NCI-H1048 (cell line): ENCODE measurements at places on chromosomes 11 and 22.

DNA sequence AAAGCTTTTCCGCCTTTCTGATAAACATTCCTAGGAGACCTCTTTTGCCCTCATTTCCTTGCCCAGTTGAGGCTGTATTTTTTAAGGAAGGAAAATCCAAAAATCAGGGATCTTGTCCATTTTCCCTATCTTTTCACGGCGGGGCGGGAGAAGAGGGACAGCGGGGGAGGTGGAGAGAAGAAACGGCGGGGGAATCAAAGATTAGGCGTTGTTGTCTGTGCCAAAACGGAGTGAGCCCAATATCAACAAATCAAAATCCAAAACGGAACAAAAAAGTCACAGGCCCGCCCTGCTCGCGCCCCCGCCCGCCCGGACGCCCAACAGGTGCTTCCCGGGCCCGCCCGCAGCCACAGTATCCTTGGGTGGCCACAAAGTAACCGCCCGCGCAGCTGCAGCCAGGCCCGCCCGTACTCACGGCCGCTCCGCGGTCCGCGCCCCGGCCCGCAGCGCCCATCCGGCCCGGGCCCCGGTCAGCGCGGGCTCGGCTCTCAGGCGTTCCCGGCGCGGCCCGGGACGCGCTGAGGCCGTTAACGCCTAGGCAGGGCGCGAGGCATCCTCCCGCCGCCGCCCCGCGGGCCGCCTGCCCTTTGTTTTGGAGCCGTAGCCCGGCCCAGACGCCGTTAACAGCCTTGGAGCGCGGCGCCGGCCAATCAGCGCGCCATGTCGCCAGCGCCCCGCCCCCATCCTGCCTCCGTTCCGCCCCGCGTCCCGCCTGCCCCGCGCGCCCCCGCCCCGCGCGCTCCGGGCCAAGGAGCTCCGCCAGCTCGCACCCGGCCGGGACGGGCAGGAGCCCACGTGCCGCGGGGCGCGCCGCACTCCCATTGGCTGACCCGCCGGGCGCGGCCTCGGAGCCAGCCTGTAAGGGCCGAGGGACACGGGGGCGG, at the start of gene YPEL1:
Gene YPEL1 (minus strand): TSS at position 595 of the 884 bp plus-strand sequence. CDS start 25,050 bp downstream, outside the sequence.
- peak; percentile 95 for DNase-seq

DNA sequence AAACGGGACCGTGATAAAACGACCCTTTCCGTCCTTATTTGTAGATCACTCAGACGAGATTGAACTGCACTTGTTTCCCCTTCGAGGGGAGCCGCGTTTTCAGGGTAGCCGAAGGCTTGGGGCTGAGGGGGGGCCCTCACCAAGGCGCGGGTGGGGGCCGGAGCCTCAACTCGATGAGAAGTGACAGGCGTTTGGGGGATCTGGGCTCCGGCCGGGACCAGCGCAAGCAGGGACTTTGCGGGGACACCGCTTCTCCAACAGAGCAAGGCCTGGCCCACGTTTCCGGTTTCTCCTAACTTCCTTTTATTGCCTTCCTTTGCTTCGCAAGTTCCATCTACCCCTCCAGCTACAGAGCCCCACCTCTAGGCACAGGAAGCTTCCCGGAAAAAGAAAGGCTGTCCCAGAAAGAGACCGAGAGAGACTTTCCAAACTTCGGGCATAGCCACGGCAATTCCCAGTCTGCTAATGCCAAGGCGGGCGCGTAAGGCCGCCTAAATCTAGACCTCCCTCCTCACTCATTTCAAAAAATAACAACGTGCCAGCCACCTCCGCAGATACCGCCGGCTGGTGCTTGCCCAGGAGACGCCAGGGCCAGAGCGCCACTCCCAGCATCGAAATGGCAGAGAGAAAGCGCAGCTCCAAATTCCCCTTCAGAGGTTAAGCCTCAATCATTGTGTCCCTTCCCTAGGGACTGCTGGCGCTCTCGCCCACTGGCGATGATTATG, 6.6 kb downstream of the PAX6 start:
- DNase-seq, result no peak

DNA sequence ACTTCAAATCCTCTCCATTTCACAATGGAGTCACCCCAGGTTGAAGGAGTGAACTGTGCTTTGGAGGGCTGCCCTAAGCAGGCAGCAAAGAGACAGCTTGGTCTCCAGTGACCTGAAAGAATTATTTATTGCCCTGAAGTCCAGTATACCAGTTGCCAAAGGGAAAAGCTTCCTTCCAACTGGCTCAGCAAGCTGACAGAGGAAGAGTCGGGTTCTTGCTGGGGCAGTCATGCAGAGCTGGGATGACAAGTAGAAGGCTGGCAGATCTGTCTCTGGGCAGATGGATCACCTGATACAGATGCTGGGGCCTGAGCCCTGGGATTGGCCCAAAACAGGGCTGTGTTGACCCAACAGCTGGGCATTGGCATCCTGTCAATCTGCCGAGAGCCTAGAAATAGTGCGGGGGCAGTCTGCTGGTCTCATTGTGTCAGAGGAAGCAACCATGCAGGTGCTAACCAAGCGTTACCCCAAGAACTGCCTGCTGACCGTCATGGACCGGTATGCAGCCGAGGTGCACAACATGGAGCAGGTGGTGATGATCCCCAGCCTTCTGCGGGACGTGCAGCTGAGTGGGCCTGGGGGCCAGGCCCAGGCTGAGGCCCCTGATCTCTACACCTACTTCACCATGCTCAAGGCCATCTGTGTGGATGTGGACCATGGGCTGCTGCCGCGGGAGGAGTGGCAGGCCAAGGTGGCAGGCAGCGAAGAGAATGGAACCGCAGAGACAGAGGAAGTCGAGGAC, at the start of gene THRSP:
Gene THRSP (plus strand): TSS at position 422 of the 742 bp plus-strand sequence. CDS start 21 bp downstream, at position 443.
- DNase-seq, result no peak

DNA sequence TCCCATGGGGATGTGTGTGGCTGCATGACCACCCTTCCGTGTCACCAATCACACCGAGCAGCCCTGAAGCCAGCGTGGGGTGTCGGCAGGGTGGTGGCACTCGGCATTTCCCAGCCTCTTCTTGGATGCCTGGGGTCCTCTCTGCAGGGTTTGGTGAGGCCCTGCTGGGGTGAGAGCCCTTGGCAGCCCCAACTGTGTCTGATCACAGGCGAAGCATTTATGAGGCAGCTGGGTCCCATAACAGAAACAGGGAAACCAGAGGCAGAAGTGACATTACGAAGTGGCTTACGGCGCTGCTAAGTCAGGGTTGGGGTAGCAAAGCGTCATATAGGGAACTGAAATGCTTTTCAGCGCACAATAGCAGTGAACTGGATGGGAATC, 92.3 kb upstream of the SEPTIN5 start:
- no peak for DNase-seq

DNA sequence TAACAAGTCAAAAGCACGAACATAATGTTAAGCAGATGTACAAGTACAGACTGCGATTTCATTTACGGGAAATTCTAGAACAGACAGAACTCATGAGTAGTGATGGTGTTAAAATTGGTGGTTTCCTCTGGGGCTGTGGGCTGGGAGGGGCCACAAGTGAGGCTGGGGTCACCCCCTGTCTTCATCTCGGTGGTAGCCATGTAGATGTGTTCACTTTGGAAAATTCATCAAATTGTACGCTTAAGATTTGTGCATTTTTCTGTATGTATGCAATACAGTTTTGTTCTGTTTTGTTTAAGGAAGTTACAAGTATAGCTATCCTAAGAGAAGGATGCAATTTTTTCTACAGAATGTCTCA, 504 bp upstream of the ASCC2 start:
- DNase-seq, result no peak

- peak; percentile 49 for DNase-seq
Measured at GRCh38 chr11:33857933-33858371, 33.9 kb downstream of the LMO2 start.

DNA sequence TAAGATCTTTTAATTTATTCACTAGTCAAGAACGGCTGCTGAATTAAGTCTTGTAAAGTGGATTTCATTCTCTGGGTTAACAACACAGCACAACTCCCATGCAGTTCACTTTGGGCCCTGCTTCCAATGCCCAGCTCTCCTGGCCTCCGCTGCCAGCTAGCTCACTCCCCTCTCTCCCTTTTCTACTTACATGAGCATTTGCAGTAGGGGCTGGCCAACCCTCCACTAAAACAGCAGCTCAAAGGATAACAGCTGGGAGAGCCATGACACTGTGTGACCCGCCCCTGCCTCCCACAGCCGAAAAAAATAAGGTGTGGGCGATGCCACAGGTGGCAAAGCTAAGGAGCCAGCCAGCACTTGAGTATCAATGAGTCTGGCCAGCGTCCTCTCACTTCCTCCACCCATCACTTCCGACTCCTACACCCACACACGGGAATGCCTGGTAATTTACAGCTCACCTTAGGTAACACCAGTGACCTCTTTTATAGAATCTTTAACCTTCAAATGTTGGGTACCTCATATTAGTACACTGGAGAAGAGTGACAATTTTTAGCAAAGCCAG, 56.8 kb downstream of the DGCR2 start:
- DNase-seq, result no peak

DNA sequence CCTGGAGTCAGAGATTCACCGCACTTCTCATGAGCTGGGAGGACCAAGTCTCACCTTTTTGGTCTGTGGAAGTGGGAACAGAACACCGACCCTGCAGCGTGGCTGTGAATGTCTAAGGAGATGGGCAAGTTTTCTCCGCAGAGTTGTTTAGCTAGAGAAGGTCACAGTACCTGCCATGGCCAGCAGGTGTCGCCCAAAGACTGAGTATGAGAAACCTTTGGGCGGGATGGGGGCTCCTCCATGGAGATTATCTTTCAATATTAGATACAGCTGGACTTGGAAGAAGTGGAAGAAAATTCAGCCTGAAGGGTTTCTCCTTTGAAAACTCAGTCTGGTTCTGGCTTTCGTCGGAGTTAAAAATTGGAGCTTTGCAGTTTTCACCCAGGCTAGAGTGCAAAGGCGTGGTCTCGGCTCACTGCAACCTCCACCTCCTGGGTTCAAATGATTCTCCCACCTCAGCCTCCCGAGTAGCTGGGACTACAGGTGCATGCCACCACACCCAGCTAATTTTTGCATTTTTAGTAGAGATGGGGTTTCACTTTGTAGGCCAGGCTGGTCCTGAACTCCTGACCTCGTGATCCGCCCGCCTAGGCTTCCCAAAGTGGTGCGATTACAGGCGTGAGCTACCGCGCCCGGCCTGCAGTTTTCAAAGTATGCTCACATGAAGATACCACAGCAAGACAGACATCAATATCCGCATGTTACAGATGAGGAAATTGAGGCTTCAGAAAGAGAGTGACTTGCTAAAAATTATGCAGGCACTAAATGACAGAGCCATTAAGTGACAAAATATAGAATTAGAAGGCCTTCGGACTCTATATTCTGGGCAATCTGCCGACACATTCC, 10.7 kb upstream of the DSCAML1 start:
- peak; percentile 21 for DNase-seq

DNA sequence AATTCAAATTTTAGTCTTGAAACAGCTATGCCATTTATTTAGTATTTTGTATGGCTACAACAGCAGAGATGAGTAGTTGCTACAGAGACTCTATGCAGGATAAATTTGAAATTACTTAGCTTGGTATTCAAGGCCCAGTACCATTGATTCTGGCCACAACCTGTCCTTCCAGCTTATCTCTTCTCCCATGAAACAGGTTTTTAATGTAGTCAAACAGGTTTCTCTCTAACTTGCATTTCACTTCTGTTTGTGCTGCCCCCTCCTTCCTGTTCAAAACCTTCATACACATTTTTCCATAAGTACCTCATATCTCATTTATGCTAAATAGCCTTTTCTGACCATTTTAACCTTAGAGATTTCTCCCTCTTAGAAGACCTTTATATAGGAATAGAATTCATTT, 3.3 kb downstream of the USP47 start:
- no peak for DNase-seq

- DNase-seq, result no peak
Measured at GRCh38 chr22:50523806-50524675, 1.4 kb downstream of the SCO2 start.

DNA sequence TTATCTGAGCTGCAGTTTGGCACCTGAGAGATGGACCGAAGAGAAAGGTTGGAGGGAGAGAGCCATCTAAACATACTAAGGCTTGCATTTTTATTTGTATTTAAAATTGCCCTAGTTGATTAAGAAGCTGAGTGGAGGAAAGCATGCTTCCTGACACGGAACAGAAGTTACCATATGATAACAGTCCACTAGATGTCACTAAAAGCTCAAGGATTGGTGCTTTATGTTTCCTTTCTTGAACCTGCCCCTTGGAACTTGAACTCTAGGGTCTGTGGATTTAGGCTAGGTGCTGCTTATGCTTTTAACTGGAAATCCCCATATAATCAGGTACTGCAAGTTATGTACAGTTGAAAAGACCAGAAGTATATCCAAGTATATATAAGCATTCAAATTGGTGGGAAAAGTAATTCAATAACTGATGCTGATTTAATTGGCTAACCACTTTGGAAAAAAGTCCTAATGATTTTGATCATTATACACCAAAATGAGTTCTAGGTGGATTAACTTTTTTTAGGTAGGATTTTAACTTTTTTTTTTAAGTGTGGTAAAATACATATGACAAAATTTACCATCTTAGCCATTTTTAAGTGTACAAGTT, 9.5 kb downstream of the RBMXL2 start:
- DNase-seq, result no peak

- DNase-seq, result no peak
Measured at GRCh38 chr11:33317662-33318061, 60.5 kb downstream of the HIPK3 start.

DNA sequence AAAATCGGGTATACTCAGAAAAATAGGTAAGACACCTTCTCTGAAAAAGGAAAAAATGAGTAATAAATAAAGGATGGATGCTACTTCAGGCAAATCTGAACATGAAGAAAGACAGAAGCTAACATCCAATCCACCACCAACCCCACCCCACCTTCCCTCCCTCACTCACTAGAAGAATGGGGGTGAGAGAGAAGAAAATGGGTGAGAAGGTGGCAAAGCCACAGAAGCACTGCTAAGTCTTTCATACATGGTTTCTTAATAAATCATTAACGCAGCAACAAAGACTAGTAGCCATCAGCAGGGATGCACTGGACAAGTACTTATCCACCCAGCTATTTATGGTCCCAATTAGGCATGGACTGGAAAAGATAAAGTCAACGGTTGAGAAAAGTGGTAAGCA, 5.9 kb downstream of the FHIP1B start:
- no peak for DNase-seq

DNA sequence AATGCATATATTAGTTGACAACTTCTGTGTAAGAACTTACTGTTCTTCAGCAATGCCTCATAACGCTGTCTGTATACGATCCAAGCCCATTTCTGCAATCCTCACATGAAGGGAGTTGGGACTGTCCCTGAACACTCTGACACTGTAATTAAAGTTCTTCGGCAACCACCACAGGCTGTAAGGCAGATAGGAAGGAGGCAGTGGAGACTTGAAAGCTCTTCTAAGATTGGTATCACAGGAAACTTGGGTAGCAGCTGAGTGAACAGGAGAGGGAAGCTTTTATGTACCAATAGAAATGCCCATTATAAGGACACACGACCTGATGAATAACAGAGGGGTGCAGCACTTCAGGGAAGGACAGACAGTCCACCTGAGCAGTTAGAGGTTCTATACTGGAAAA, 12.0 kb upstream of the GAB2 start:
- DNase-seq, result no peak

- no peak for DNase-seq
Measured at GRCh38 chr11:63445720-63446119, 45.2 kb downstream of the PLAAT5 start.
